ENCODE measurements at places on chromosomes 4 and X.

DNA sequence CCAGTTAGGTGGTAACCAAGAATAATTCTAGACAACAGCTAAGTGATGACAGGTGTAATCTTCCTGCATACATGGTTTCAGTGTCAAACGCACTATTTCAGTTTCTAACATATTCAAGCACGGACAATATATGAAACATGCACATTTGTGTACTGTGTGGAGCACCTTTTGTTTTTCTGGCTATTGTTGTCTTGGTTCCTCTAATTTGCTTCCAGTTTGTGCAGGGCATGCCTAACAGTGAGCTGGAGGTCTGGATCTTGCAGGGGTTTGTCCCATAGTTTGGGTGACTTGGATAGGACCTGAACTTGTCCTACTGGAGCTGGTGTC is 70.5 kb upstream of the TBC1D9 start:
- no peak for DNase-seq

- no peak for DNase-seq
Measured at GRCh38 chrX:69618803-69619202, 2.9 kb downstream of the EDA start.

GRCh38 chr4:99762728-99763127 is 53.9 kb upstream of the DAPP1 start:
- DNase-seq: no peak

- DNase-seq: no peak
Measured at GRCh38 chr4:25638806-25639205, 16.8 kb upstream of the SLC34A2 start.

- no peak for DNase-seq
Measured at GRCh38 chrX:152806035-152806434, 24.5 kb downstream of the CETN2 start.

- DNase-seq: no peak
Measured at GRCh38 chrX:30592831-30593230, 15.3 kb upstream of the TASL start.
